ENCODE measurements at places on chromosomes 12 and 14.

- DNase-seq = no peak
Observed at GRCh38 chr14:70201994-70202393, 13.2 kb upstream of the SLC8A3 start.

DNA sequence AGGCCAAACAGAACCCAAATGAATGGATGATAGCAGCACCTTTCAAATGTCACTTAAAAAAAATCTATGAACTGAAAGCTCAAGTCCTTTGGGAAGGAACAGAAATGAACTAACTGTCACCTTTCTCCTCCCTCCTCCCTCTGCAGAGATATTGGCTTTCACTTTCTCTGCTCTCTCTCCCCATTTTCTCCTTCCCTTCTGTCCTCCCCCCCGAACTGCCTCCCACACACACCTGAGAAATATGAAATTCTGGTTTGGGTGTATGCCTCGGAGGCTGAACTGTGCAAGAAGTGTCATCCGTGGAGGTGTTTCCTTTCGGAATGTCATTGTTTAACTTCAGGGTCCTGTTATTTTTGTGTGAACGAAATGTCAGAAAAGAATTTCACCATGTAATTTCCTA is 87.8 kb downstream of the NEDD1 start:
- no peak for DNase-seq

GRCh38 chr14:79254069-79254775 is 957.1 kb downstream of the DIO2 start:
- DNase-seq = no peak

GRCh38 chr14:72788972-72789728 is 104.8 kb downstream of the DPF3 start:
- no peak for DNase-seq

DNA sequence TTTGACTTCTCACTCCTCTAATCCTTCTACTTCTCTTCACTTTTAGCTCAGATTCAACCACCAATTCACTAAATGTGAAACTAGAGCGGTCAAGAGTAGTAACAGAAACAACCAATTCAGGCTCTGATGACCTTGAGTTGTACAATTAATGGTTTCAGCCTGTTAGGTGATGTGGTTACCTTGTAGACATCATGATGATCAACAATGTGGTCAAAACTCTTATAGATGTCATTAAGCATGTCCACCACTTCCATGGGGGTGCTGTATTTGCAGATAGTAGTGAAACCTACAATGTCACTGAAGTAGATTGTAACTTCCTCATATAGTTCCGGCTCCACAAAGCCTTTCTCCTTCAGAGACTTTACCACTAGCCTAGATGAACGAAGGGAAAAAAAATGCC is 54.1 kb upstream of the PLBD1 start:
- no peak for DNase-seq
